ENCODE measurements at places on chromosomes 7 and 10.

DNA sequence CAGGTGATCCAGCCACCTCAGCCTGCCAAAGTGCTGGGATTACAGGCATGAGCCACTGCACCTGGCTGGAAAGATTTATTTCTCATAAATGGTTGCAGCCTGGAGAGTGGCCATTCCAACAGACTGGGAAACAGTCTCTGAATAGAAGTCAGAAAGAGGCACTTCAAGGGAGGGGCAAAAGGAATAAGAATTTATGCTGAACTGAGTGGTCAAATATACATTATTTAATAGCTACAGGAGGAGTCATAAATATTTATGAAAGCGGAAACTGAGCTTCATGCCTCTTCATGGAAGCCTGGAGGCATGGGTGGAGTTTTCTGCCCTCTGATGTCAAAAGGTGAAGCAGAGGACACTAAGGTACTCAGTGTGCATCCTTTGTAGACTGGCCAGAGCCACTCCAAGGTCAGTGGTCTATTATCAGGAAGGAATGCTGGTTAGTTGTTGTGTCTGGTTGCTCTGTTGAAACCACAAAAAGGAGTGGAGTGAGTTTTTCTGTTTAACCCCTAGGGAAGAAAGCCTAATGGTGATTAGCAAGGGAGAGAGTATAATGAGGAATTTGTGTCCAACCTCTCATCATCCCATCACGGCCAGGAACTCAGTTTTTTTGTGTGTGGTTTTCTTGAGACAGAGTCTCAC is 9.3 kb upstream of the NRBF2 start:
- DNase-seq = no peak

DNA sequence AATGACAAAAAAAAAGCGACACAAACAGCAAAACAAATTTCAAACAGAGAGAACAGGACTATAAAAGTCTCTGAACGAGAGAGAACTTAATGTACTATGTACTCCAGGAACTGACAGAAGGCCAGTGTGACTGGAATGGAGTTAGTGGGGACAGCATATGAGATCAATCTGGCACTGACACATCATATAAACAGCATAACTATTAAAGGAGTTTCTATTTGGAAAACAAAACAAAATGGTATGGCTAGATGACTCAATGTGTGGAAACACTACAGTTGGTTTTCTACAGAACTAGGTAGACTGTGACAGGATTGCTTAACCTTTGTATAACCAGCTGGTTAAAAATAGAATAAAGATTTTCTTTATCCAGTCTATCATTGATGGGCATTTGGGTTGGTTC is 232.9 kb upstream of the KAT6B start:
- DNase-seq = no peak

- DNase-seq = no peak
Observed at GRCh38 chr7:23114896-23115295, 9.3 kb downstream of the KLHL7 start.

DNA sequence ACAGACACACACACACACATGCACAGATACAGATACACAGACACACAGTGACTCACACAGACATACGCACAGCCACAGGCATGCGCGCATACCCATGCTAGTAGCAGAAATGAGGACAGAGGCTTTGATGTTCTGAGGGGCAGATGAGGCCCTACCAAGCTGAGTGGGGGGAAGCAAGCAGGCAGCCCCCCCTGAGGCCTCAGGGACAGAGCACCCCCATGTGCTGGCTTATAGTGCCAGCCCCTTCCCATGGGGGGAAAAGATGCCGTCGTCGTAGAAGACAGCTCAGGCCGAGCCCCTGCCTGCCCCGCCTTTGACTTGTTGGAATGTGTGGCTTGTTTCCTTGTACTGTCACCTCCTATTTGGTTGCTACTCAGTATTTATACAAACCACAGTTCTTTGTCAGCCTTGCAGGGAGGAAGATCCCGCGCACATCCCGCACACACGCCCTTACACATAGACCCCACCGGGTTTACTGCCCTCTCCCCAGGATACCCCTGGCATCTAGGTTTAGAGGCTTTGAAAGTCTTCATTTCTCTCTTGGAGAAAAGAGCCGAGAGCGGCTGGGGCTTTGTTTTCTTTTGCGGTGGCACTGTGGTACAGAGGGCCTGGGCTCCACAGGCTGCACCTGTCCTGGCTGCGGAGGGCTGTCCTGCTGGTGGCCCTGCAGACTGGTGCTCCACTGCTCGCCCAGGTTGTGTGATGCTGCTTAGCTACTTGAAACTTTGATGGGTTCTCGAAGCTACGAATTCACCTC is 112.5 kb downstream of the DOCK1 start:
- DNase-seq = no peak

DNA sequence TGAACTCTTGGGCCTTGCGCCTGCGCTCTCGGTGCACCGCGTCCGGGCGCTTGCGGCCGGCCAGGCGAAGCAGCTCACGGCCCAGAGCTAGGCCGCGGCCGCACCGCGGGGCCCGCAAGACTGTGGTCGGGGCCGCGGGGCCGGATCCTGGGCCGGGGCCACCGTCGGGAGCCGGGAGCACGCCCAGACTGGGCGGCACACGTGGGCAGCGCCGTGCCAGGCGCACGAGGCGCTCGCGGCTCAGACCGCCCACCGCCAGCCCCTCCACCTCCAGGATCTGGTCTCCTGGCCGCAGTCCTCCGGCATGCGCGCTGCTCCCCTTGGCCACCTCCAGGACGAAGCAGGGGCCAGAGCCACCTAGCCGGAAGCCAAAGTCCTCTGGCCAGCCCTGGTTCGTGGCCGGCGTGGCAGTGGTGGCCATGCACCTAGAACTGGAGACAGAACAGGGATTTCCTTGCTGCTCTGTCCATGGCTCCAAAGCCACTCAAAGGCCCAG is at the start of gene GRID2IP:
Gene GRID2IP, minus strand, starts transcription at position 446 of the 496 bp plus-strand sequence. Its CDS starts 25 bp downstream, at position 421.
- DNase-seq = peak; percentile 19

DNA sequence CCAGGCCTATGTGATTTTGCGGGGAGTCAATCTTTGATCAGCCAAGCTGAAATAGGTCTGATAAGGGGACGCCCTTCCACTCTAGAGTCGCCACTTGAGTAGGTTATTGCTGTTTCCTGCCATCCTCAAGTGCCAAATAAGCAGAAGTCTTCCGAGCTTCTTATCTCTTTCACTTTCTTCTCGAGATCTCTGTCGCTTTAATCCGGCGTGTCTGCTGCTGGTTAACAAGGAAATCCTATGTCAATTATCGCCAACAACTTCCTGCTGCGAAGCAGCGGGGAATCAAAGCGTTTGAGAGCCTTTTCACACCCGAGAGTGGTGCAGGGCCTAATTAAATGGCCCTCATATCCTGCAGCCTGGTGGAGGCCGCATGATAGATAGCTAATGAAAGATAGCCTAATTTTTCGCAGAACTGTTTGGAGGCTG is 215.9 kb downstream of the RAB11FIP2 start:
- DNase-seq = peak; percentile 48

DNA sequence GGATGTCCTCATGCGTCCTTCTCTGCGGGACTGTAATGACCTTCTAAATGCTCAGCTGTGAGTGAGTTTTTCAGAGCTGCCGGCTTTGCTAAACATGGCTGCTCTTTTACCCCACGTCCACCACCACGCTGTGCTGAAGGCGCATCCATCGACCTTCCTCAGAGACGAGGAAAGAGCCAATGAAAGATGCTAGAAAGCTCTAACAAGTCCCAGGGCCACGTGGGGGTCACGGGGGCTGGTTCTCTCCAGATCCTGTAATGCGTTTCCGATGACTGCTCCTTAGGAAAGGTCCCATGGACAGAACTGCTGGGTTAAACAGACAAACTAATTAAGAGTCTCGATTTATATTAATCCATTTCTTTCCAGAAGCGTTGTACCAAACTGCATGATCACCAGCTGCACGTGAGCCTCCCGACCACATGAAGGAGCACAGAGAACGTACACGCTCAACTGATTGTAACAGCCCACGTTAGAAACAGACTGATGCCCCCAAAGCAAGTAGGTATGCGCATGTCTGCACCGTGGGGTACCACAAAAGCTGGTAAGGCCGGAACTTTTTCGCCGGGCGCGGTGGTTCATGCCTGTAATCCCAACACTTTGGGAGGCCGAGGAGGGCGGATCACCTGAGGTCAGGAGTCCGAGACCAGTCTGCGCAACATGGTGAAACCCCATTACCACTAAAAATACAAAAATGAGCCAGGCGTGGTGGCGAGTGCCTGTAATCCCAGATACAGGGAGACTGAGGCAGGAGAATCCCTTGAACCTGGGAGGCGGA is 109.6 kb downstream of the TCERG1L start:
- no peak for DNase-seq

Data from iPS-NIHi11 (cell line).